ENCODE measurements at places on chromosomes 5 and 9.

GRCh38 chr5:137234973-137235943 is 263.9 kb downstream of the SPOCK1 start:
- no peak for DNase-seq

DNA sequence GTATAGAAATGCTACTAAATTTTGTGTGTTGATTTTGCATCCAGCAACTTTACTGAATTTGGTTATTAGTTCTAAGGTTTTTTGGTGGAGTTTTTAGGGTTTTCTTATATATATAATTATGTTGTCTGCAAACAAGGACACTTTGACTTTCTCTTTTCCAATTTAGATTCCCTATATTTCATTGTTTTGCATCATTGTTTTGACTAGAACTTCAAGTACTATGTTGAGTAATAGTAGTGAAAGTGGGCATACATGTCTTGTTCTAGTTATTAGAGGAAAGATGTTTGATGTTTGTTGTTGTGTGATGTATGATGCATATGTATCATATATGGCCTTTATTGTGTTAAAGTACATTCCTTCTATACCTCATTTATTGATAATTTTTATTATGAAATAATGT is 362.3 kb upstream of the PRR16 start:
- DNase-seq: no peak

DNA sequence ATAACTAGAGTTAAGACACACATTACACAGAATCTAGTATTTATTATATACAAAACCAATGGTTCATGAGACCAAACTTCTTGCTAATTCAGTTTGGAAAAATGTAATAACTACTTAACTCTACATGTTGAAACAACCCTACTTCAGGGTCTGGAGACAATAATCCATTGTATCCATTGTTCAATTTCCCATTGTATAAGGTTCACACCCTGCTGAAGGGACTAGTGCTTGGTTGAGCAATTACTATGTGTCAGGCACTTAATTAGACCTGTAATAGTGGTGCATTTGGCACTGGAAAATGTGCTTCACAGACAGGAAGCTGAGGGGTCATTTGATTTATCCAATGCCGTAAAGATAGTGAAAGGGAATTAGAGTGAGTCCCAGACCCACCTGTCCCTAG is 114.3 kb upstream of the PAPPA start:
- DNase-seq: no peak

GRCh38 chr5:82174919-82175219 is 103.3 kb downstream of the RPS23 start:
- DNase-seq: no peak

DNA sequence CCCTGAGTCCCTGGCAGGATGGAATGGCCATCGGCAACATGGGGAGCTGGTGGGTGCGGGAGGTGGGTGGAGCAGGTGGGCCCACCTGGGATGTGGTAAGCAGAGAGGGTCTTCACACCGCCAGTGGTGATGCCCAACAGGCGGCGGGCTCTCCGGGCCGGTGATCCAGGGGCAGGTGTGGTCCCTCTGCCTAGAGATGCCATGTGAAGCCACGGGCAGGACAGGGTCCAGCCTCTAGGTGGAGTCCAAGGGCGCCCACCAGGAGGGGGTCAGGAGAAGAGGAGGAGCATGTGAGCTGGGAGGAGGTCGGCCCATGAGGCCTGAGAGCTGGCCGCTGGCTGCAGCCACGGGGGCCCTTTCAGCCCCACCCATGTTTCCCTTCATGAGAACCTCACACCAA is 221.1 kb downstream of the FANCC start:
- DNase-seq: no peak

- DNase-seq: no peak
Observed at GRCh38 chr5:132362086-132362485, 7.4 kb upstream of the SLC22A5 start.
